ENCODE measurements at places on chromosomes 5 and 9.

GRCh38 chr9:129649726-129650679 is 8.1 kb upstream of the ASB6 start:
- DNase-seq: no peak

DNA sequence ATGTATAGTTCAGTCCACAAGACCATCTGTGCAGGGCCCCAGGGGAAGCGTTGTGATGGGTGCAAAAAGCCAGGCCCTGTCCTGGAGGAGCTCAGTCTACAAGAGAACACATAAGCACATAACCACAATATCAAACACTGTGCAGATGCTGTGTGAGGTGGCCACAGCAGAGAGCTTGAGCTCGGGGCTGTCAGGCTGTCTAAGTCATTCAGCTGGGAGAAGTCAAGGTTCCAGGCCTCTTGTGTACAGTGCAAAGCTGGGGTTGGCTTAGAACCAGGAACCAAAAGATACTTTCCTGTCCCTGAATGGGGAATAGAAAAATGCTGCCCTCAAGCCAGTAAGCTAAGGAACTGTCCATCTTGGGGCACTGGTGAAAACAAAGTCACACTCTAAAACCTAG is 75.0 kb downstream of the PRDM6 start:
- no peak for DNase-seq

GRCh38 chr5:9156282-9156681 is 389.6 kb downstream of the SEMA5A start:
- no peak for DNase-seq

GRCh38 chr5:149757197-149757947 is 27.3 kb downstream of the PPARGC1B start:
- no peak for DNase-seq

- no peak for DNase-seq
These were observed 78.5 kb upstream of the ZSWIM6 start for GRCh38 chr5:61253547-61253946.

DNA sequence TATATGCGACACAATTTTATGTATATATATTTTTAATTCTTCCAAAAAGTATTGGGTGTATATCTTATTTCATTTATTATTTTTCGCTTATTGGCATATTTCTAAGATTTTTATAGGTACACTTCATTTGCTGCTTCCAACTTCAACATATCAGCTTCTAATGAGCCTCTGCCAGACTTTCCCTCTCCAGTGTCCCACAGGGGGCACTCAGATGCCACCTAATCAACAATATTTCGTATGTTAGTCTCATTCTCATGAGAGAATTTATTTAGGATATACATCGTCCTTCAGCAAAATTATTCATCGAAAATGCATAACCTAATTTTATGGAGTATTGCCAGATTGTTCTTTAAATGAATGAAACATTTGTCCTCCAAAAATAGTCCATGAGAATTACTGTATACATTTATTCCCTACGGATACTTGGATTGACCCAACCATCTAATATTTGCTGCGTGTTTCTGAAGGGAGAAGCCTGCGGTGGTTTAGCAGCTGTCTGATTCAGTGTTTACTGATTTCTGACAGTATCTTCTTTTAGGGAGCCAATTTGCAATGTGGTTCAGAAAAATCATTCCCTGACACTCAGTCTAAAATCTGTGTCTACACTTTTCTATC is 100.6 kb upstream of the SELENOP start:
- no peak for DNase-seq

GRCh38 chr5:40676613-40677343 is 2.9 kb upstream of the PTGER4 start:
- no peak for DNase-seq

- no peak for DNase-seq
These were observed 238.1 kb downstream of the GAS1 start for GRCh38 chr9:86708918-86709835.

DNA sequence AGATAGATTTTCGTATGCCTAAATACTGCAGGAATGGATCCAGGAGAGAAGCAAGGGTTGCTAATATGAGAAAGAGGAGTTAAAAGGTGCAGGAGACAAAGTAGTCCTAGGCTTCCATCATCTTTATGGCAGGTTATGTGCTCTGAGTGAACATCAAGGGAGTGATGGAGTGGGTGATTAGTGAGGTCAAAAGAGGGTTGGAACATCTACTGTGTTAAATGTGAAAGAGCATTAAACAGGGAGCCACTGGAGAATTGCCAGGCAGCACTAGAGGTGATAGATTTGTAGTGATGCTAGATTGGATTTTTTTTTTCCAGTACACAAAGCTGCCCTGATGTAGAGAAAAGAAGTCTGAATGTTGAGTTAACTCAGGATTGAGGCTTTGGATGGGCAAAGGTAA is 199.3 kb downstream of the NMUR2 start:
- no peak for DNase-seq

DNA sequence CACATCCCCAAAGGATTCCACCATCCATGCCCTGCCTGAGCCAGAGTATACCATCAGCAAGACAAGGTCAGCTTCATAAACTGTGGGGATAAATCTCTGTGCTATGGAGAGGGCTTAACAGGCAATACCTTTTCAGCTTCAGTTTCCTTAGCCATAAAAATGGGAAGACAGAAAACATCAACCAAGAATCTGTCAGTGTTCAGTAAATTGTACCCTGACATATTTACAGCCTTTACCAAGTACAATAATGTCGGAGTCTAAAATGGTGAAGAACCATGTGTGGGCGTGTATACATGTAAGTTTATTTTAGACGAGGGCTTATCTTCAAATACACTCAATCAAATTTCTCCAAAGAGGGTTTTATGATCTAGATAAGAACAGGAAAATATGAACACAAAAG is 94.7 kb downstream of the ELAVL2 start:
- no peak for DNase-seq

GRCh38 chr5:167725741-167726140 is 565.7 kb upstream of the WWC1 start:
- DNase-seq: no peak
